ENCODE measurements at places on chromosomes 11 and 22.

- no peak for DNase-seq
These were observed 210.4 kb downstream of the SNX19 start for GRCh38 chr11:130705670-130706421.

GRCh38 chr11:7555052-7555699 is 41.4 kb downstream of the PPFIBP2 start:
- DNase-seq, result no peak

DNA sequence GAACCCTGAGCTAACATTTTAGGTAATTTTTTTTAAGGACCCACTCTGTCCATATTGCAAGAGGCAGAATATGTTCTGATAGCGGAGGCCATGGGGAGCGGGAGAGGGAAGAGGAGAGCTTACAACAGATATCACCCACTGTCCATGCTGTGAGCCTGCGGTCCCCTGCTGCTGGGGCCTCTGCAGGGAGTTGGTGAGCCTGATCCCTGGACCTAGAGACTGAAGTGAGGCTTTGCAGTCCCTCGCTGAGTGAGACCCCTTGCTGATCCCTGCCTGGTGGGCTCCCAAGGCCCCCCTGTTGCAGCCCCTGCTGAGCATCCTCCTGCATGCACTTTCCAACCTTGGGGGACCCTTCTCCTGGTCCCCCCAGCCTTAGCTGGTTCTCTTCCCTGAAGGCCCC is 12.5 kb downstream of the MIF start:
- DNase-seq, result no peak

DNA sequence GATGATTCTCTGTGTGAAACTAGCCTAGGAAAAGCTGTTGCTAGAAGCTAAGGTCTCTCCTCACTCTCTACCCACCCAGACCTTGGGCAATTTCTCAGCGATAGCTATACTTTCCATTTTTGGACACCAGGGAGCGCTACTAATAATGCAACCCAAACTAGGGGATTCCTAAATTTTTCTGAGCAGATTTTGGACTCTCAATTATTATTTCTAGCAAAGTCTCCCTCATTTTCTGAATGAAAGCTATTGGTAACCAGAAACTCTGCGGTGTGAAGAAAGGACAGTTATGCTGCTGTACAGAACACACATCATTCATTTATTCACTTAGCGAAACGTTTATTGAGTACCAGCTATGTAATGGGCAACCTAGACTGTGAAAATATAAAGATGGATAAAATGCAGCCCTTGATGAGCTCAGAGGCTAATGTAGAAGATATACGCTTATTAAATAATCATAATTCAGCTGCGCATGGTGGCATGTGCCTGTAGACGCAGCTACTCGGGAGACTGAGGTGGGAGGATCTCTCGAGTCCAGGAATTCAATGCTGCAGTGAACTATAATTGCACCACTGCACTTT is 6.1 kb upstream of the STIM1 start:
- DNase-seq, result no peak

DNA sequence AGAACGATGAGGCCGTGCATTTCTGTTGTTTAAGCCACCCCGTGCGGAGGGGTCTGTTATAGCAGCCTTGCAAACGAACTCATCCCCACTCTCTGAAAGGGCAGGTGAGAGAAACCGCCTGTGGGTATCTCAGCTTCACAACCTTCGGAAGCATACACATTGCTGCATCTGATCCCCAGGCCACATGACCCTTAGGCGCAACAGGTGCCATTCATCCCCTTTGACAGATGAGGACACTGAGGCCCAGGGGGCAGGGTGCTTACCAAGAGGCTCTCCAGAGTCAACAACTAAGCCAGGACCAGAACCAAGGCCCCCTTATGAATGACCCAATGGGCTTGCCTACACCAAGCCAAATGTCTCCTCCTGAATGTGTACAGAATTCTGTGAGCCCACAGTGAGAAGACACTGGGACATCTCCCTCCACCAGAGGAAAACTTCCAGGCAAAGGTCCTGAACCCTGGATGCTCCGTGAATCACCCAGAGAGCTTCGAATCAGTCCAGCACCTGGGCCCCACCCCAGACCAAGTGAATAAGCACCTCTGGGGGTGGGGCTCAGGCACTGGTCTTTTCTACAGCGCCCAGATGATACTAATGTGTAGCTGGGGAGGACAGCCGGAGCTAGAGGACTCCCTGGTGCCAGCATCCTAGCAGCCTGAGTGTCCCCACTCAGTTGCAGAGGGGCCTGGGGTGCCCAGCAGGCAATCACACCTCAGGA is 83.2 kb downstream of the BUD13 start:
- no peak for DNase-seq

DNA sequence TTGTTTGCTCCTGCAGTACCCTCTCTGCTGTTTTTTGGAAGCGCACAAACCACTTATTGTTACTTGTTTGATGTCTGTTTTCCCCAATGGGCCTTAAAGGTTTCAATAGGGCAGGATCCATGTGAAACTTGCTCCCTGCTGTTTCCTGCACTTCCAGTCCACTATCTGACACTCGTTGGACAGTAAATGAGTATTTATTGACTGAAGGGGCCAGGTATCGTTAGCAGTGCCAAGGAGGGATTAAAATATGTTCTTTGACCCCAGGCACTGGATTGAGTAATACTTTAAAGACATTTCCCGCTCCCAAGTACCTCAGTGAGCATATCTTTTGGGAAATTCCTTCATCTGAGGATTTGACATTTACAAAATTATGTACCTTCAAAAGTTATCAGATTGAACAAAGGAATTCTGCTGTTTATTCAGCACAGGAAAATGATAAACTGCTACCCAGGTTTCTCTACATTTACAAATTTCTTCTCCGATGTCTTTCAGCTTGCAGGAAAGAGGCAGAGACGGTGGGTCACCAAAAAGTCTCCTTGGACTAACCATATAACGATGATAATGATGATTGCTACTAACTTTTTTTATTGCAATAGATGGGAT is 23.3 kb upstream of the OR9Q2 start:
- no peak for DNase-seq

- DNase-seq, result no peak
These were observed 43.6 kb downstream of the UVRAG start for GRCh38 chr11:75858613-75859012.

GRCh38 chr11:82733444-82734119 is at the start of gene FAM181B:
TSS of gene FAM181B (minus strand) at chr11:82733864. CDS start at chr11:82733729, 135 bp downstream.
- peak; percentile 13 for DNase-seq

- DNase-seq, result peak; percentile 43
These were observed 2.2 kb downstream of the CADM1 start for GRCh38 chr11:115501893-115502589.

- no peak for DNase-seq
These were observed 93.8 kb downstream of the MIAT start for GRCh38 chr22:26751217-26751616.

GRCh38 chr11:82671451-82671850 is 62.2 kb downstream of the FAM181B start:
- no peak for DNase-seq

DNA sequence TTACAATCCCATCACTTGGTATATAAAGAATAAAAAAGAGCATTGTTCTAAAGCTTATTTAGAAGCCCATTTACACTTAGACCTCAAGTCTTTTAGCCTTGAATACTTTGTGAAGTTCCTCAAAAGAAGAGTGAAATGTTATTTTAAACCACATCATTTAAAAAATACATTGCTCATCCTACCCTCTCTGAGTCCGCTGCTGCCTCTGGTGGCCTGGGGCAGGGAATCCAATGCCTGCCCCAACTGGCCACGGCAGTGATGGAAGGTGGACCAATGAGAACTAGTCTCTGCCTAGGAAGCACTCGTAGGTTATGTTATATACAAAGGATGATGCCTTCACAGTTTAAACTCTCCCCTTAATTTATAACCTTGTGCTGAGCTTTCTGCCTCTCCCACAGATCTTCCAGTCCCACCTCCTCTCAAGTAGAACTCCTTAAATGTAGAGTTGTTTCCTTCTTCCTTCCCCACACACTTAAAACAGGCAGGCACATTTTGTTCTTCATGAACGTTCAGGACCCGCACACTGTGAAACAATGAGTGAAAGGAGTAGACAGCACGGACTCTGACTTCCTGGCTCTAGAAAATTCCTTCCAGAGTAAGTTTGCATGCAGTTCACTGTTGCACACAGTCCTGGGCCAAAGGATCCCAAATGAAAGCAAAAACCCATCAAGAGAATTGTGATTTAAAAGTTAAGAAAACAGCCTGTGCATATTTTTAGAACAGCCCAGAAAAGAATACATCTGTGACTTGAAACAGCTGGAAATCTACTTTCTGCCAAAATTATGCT is 167.8 kb downstream of the RRAS2 start:
- no peak for DNase-seq

- DNase-seq, result no peak
These were observed 2.0 kb upstream of the TIMP3 start for GRCh38 chr22:32799496-32799895.

DNA sequence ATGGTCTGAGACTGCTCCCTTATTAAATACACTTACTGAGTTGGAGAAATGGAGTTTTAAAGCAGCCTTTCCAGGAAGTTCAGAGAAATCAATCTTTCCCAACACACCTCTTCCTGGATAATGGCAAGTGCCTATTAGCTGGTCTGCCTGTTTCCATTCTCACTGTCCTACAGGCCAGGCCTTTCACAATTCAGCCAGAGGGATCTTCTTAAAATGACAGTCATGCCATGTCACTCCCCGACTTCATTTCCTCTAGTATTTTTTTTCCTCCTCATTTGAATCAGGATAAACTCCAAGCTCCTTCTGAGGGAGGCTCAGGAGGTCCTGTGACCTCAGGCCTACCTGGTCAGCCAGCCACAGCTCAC is 62.6 kb downstream of the FDX1 start:
- DNase-seq, result no peak

DNA sequence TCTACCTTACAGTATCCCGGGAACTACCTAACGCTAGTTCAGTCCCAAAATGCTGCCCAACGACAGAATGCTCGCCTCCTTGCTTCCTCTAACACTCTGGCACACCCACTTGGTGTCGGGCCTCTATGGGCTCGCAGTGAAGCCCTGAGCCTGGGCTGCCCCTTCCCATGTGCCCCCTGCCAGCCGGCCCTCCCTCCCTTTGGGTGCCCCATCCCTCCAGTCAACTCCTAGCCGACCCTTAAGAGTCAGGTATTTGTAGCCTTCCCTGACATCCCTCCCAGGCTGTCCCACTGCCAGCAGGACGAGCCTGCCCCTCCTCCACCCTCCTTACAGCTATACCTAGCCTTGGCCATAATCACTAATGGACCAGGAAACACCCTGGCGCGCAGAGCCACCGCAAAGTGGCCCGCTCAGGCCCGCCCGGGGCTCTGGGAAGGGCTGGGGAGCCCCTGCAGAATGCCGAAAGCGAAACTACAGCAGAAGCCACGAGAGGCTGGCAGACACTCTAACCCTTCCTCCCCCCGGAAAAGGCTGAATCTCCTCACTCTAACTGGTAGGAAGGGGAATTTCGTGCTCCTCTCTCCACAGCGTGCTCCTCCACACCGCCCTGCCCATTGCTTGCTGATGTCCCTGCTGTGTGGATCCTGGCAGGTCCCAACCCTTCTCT is 8.2 kb downstream of the CBX7 start:
- no peak for DNase-seq

DNA sequence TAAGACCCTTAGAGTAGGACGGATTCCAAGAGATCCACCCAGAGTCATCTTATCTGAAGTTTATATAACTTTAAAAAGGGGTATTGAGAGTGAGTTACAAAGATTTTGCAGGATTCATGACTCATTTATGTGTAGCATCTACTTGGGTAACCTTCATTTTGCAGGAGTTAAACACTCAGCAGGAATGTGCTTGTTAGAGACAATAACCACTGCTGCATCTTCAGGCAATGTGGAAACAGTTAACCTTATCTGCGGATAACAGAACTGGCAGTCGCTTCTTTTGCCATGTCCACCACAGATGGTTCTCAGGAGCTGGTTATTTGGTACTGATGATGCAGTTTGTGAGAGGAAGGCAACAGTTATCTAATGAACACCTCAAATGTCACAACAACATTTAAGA is 417.9 kb upstream of the DDI1 start:
- no peak for DNase-seq

GRCh38 chr11:31810779-31811647 is at the start of gene PAX6:
TSS of gene PAX6 (minus strand) at chr11:31811322. CDS start at chr11:31806411, 4,911 bp downstream.
- DNase-seq, result no peak
